ENCODE measurements at places on chromosomes 5 and 9. TPM values are rescaled to one million over a fixed set of nuclear protein-coding genes. Genes with fewer than 3 reads are reported as not detected.

GRCh38 chr5:73709536-73710129, 83.6 kb downstream of the ARHGEF28 start:
- DNase-seq, result no peak

GRCh38 chr9:131010482-131011273, 1.7 kb downstream of the LAMC3 start:
- no peak for DNase-seq

GRCh38 chr9:35705836-35706430, 16.2 kb upstream of the TPM2 start:
- no peak for DNase-seq

- DNase-seq, result no peak
These were observed 175.1 kb upstream of the PITX1 start for GRCh38 chr5:135208903-135209721.

DNA sequence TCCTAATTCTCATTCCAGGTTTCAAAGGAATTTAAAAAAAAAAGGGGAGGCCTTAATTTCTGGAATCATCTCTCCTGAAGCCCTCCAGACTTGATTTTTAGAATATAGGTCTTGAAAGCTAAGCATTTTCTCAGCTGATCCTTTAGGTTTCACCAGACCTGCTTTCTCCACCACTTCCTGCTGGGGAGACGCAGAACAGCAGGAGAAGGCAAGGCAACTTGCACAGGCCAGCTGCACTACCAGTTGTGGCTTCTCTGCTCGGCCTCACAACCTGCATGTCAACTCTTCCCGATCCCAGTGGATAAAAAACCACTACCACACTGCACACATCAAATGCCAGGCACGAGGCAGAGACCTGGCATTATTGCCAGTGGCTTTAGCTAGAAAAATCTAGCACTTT, 119.8 kb downstream of the SIL1 start:
- DNase-seq, result no peak

DNA sequence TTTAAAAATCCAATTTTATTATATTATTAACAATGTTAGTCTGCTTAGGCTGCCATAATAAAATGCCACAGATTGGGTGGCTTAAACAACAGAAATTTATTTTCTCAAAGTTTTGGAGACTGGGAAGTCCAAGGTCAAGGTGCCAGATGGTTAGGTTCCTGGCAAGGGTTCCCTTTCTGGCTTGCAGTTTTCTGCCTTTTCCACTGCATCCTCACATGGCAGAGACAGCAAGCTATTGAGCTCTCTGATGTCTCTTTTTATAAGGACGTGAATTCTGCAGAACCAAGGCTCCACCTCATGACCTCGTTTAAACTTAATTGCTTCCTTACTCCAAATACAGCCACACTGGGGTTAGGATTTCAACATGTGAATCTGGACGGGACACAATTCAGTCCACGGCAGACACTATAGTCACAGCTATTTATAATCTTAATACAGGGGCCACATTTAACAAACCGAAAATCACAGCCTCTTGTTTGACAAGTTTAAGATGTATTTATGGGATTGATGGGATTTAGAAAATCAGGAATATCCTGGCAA, 174.9 kb upstream of the PUM3 start:
- DNase-seq, result no peak

GRCh38 chr9:94086486-94087345, 2.5 kb downstream of the PTPDC1 start:
- no peak for DNase-seq

GRCh38 chr5:111347021-111347420, 122.8 kb downstream of the CAMK4 start:
- no peak for DNase-seq

DNA sequence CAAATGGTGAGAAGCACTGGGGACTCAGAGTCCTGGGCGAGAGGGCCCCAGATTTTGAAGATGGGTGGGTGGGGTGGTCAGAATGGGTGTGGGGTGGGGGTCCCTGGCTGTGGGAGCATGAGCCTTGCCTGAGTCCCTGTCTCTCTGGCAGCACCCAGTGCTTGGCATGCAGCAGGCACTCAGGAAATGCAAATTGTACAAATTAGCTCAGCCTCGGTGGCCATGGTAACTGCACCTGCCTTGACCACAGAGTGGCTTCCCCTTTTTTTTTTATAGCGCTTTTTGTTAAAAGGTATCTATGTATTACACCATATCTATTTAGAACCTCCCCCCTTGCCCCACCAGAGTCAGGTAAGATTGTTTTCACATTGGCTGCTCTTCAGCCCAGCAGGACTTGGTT, 19.2 kb upstream of the PITX1 start:
- DNase-seq, result peak; percentile 31

- no peak for DNase-seq
These were observed 644.6 kb downstream of the PRR16 start for GRCh38 chr5:121108725-121109124.

DNA sequence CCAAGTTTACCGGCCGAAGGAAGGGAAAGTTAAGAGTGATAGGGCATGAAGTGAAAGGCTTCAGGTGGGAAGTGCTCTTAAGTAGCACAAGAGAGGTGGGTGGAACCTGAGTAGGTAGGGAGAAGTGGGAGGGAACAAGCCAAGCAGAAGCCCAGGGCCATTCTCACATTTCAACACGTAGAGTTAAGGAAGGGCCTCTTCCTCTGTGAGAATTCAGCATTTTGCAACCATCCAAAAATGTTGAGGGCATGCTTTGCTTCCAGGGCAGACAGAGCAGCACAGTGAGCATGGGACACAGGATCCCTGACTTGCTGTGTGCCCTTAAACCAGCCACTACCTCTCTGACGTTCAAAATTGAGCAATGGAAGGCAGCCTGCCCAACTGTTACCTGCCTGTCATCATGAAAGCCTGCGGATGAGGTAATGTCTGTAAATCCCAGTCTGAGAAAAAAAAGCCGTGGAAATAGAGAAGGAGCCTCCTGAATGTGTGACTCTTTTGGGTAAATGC, 3.3 kb downstream of the CYFIP2 start:
- DNase-seq, result no peak

FOXD4 gene
- total RNA-seq, result not detected

PTPRD gene
- 13.3 TPM for total RNA-seq

GRCh38 chr9:73280113-73280512, 128.4 kb downstream of the ANXA1 start:
- no peak for DNase-seq

DNA sequence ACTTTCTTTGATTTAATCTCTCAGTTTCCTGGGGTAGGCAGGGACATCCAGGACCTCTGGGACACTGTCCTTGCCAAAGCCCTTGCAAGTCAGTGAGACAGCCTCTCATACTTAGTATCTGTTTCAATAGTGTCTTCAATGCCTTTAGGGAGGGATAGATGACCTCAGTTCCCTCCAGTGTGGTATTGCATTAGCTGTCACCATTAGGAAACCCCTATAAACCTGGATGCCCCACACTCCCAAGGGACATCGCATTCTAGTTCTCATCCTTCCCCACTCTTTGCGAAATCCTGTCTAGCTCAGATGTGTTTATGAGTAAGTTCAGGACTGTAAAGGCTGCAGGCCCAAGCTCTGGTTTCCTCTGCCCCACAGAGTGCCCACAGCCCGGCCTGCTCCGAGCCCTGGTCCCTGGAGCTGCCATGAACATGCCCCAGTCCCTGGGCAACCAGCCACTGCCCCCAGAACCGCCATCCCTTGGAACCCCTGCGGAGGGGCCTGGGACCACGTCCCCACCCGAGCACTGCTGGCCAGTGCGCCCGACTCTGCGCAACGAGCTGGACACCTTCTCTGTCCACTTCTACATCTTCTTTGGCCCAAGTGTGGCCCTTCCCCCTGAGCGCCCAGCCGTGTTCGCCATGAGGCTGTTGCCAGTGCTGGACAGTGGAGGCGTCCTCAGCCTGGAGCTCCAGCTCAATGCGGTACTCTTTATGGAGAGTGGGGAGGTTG, 13.2 kb downstream of the TMEM8B start:
- no peak for DNase-seq

GRCh38 chr5:115785381-115786065, 30.9 kb downstream of the CDO1 start:
- no peak for DNase-seq

- DNase-seq, result no peak
These were observed 2.4 kb downstream of the MACIR start for GRCh38 chr5:103260951-103261350.

ARHGEF28 gene
- total RNA-seq, result 1.9 TPM

KIF4B gene
- not detected for total RNA-seq

DNA sequence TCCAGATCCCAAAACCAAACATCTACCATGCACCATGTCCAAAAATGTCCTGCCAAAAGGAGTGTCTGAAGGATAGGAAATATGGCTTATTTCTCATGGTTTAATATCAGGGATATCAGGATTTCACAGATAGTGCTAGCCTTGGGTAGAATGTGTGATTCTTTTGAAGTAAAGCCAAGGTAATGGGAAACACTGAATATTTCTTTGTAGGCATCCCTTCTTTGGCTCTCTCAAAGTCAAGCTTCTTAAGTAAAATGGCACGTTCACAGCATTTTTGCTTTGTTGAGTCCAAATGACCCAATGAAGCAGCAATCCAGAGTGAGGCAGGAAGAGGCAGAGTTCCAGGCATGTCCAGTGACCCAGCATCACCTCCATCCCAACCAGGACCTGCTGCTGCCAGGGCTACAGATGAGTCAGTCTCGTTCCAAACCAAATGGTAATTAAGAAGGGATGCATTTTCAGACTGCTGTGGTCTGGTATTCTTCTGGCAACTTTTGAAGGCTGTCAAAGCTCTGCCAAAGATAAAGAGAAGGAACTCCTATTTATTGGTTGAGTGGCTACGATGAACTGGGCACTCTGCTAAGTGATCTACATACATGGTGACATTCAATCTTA, 678.8 kb upstream of the KLF4 start:
- DNase-seq, result no peak

GRCh38 chr9:125413579-125413978, 152.0 kb downstream of the GAPVD1 start:
- DNase-seq, result no peak

ZNF883 gene
- total RNA-seq, result 4.8 TPM

DNA sequence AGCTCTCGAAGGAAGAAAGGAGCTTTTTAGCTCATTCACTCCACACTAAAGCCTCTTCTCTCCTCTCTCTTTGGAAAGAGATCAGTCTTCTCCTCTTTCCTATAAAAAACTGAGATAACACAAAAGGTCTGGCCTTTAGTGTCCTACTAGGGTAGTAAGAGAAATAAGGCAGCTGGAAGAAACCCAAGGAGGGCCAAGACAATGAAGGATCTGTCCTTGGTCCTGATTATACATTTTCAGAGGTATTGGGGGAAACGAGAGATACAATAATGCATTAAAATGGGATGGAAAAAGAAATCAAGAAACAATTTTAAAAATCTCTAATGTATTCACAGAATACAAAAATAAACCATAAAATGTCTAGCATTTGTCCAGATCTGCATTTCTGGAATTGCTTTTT, 184.0 kb downstream of the SLF1 start:
- no peak for DNase-seq

DNA sequence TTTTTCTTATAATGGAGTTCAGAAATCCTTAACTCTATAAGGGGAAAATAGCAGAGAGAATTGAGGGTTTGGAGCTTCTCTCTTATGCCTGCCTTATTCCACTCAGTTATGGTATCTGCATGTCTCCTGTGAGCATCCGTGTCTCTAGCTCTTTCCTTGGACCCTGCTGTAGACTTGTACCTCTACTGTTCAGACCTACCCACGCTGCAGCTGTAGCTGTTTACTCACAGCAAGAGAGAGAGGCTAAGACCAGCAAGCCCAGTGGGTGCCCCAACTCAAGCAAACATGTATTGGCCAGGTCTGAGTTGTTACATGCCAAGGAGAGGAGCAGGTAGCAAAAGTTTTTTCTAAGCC, 7.1 kb upstream of the PCSK1 start:
- no peak for DNase-seq

DNA sequence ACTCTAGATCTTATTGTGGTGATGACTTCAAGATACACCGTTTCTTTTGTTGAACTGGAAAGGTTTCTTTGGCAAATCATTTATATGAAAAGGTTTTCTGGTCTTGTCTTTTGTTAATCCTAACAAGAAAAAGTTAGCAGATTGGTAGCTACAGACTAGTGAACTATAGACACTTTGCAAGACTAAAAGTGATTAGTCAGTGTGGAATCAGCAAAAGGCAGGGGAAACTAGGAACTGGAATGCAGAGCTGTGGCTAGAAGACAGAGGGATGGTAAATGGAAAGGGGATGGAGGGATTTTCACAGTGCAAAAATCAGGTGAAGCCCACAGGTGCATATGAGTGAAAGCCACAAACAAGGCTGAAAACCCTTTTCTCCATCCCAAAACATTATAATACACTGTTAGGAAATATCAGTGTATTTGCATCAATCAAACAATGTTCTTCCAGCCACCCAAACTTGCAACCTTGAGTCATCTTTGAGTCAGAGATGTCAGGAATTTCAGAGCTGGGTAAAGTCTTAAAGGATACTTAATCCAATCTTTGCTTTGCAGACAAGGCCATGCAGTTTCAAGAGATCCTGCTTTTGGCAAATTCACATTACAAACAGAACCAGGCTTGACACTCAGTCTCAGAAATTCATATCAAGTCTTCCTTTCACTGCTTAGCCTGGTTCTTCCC, 52.7 kb downstream of the PLK2 start:
- no peak for DNase-seq

DNA sequence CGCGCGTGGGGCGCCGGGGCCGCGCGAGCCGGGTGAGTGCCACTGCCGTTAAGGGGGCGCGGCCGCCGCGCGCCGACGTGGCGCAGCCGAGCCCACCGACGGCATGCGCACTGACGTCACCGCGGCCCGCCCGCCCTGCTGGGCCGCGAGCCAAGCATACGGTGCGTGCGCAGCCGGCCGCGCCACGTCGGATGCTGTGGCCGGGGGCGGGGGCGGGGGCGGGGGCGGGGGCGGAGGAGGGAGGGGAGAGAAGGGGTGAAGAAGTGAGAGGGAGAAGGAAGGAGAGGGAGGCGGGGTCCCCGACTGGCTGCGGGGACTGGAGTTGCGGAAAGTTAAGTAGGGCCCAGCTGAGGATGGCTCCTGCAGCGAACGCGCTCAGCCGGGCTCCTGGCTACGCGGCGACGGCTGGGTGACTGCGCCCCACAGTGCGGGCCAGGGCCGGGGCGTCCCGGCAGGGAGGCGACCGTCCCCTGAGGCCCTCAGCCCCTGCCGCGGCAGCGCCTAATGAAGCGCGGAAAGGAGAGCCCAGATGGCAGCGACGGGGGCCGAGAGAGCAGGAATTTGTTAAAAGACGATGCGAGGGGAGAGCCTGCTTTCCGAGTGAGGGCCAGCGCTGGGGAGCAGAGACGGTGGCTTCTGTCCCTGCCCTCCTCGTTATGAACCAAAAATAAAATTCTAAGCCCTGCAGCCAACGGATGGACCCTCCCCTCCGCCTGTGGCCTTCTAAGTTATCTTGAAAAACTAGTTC, at the start of gene DAP:
Gene DAP, minus strand, starts transcription at position 50 of the 748 bp plus-strand sequence. CDS start 166 bp downstream, outside the sequence.
- peak; percentile 94 for DNase-seq

NDUFB6 gene
- total RNA-seq, result 192 TPM

GRCh38 chr5:173201636-173202265, 33.3 kb downstream of the NKX2-5 start:
- no peak for DNase-seq

Measured in Right ventricle myocardium inferior (tissue), 1 donor.